CD4-positive, alpha-beta T cell treated with Interleukin-1 beta for 1 hour (primary cell): ENCODE measurements at places on chromosomes 4 and X.

DNA sequence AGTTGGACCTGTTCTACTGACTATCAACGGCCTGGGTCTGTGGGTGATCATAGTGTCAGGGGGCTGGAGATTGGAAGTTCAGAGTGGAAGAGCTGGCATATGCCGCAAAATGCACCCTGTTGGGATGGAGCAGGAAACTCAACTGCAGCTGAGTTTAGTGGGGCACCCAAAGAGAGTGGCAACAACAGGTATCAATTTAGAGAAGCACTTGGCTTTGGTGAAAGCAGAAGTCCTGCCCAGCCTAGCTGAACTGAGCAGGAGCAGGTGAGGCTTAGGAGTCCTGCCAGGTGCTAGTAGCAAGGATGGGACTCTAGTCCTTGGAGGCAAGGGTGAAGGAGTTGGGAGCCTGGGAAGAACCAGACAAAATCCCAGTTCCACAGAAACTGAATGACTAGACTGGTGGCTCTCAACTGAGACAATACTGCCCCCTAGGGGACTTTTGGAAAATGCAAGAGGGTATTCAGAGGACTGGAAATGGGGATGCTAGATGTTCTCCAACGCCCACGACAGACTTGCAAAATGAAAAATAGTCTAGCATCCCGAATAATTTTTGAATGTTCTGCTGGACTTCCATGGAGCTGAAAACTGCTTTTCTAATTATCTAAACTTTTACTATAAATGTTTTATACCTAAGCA, 49.4 kb downstream of the RTL9 start:
- peak; percentile 17 for DNase-seq

DNA sequence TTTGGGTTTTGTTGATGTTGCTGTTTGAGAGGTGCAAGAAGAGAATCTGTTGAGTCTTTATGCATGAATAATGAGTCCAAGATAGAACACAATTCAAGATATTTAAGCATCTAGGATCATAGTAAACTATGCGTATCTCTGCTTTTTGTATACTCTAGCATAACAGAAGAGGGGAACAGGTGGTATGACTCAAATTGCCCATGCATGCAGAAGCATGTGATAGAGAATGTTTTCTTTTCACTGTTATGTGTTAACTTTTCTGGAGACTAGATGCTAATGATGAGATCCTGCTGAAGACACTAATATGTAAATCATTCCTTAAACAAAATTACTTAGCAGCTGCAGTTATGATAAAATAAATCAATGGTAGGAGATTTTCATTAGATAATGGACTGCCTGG, 165.3 kb upstream of the FTHL17 start:
- no peak for DNase-seq

DNA sequence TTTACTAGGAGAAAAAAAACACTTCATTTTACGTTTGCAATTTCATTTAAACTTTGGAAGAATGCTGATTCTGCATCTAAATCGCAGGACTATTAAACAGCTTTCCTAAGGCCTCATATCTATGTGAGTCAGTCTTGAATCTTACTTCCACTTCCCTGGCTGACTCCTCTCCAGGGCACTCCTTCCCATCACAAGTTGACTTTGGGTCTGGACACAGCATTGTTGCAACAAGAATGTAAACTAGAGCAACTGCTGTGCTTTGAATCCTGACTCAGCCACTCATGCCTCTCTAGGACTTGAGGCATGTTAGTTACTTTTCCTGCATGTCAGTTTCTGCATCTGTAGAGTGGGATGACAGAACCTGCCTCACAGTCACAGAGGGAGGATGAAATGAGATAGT, 413.8 kb downstream of the FAT4 start:
- no peak for DNase-seq

DNA sequence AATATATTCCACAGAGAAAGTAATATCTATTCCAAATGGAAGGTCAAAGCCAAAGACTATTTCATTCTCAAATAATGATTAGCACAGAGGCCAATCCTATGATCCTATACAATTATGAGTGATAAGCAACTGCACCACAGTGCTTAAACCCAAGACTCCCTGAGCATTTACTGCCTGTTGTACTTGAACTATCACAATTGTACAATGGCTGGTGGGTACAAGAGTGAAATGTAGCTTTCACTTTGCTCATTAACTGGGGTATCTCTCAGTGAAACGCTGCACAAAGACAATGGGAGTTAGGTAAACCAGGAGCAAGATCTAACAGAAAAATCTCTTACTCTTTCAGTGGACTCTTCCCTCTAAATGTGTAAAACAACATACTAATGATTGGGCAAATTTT, 24.3 kb downstream of the ABCG2 start:
- DNase-seq: no peak

- no peak for DNase-seq
Observed at GRCh38 chr4:143514169-143514495, 630 bp downstream of the SMARCA5 start.

- no peak for DNase-seq
Observed at GRCh38 chr4:149719357-149719756, 96.3 kb downstream of the IQCM start.

DNA sequence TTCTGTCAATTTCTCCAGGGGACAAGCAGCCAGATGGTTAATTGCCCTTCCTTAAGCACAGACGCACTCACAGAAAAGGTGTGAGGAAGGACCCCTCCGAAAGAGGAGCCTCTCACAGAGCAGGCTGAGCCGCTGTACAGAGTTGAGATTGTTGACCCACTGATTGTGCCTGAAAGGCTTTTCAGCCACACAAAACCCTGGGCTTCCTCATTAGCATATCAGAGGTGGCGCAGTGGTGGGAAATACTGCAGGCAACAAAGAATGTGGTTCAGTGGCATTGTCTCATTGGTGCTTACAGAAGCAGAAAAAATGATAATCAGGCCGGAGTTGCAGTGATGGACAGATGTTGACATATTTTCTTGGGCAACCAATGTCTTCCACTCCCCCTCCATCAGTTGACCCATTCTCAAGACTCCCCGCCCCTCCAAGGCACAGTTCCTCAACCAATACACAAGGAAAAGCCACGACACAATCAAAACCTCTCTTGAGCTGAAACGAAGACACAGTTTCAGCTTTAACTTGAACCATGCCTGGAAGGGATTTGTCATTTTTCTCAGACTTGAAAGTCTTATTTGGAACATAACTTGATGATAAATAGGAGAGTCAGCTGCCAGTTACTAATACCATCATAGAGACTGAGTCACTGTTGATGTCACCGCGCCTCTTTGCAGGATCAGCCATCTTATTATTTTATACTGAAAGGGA, 53.1 kb downstream of the ATXN3L start:
- DNase-seq: no peak

DNA sequence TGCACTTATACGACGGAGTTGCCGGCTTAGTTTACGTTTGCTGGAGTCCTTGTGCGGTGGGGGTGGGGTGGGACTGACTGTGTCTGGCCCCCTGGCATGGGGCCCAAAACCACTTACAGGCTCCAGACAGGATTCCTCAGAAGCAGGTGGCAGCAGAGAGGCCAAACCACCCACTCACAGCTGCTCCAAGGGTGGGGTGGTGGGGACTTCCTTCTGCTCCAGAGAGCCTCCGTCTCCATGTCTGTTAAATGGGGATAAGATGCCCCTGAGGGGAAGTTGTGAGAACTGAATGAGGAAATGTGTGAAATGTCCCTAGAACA, 36.7 kb downstream of the PSAPL1 start:
- DNase-seq: no peak

DNA sequence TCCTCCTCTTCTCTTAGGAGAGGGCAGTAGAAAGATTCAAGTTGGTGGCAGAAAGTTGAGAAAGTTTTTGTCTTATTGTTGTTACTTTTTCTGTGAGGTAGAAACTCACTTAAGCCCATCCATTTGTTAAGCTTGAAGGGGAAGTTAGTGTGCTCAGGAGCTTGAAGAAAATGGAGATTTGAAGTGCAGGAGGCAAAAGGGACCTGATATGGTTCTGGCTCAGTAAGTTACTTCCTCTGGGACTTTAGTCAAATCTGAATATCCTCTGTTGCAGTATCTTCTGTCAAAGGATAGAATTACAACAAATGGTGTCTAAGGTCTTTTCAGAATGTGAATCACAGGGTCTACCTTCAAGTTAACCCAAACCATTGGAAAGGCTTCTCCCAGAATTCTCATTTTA, 46.2 kb downstream of the CXCL13 start:
- no peak for DNase-seq

GRCh38 chr4:108168671-108169523, at the start of gene LEF1:
Gene LEF1, minus strand, starts transcription at chr4:108168932. Its CDS starts 1,165 bp downstream, at chr4:108167767.
- peak; percentile 65 for DNase-seq

- DNase-seq: no peak
Observed at GRCh38 chr4:25367004-25367621, 9.9 kb upstream of the ANAPC4 start.

- DNase-seq: no peak
Observed at GRCh38 chr4:185532795-185533324, 2.4 kb downstream of the PDLIM3 start.

DNA sequence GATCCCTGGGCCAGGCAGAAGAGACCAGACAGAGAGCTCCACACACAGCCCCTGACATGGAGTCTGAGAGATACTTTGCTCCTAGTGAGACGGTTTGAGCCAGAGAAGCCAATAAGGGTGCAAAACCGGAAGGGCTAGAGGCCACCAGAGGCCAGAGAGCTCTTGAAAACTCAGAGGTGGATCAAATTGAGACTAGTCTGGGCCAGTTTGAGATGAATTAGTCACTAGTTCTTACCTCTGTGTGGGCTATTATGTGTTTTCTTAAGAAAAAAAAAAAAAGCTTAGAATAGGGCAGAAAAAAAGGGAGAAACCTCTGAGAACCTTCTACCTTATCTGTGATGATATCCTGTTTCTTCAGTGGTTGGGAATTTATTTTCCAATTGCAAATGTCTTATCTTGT, 110.4 kb upstream of the EDNRA start:
- DNase-seq: no peak
